ENCODE measurements at places on chromosomes 4 and X.

DNA sequence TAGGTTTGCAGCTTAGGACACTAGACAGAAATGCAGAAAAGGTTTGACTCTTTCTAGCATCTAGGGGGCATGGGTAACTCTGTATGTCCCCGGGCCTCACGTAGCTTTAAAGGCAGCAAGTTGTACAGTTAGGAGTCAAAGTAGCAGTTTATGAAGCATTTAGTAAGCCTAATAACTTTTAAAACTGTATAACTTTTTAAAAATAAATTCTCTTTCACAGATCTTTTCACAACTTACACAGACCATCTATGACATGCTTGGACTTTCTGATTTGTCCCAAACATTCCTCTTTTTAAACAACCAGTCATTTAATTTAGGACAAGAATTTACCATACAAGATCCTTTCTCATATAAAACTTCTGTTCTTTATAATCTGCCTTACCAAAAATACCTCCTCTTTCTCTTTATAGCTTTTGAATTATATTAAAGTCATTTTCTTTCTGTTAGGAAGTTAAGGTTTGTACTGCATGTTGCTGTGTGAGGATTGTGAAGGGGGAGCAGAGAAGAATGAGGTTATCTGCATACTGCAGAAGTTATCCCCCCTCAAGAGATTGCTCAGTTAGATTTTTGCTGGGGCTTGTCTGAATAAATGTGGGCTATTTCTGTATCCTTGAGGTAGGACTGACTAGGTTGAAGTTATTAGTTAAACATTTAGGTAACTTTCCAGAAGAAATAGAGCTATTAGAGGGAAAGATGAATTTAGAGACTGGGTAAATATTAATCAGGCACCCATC is 94.3 kb downstream of the CPE start:
- no peak for DNase-seq

GRCh38 chrX:96563646-96564045 is 121.0 kb upstream of the DIAPH2 start:
- DNase-seq = no peak

- peak; percentile 58 for DNase-seq
Observed at GRCh38 chrX:40062525-40063155, 35.1 kb downstream of the BCOR start.

DNA sequence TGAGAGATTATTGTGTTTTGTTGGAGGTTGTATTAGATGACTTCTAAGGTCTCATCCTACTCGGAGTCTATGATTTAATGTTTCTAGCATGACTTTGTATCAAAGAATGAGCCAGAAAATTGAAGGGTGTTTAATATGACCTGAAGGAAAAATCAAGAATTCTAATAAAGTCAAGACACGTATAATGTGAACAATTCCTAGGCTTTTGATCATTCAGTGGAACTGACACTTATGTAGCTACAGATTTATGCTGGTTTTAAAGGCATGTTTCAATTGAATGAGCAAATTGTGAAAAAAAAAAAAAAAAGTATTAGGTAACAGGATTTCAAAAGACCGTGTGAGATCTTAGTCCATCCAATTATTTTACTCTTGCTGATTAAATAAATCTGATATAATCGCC is 64.9 kb downstream of the GRID2 start:
- DNase-seq = no peak

DNA sequence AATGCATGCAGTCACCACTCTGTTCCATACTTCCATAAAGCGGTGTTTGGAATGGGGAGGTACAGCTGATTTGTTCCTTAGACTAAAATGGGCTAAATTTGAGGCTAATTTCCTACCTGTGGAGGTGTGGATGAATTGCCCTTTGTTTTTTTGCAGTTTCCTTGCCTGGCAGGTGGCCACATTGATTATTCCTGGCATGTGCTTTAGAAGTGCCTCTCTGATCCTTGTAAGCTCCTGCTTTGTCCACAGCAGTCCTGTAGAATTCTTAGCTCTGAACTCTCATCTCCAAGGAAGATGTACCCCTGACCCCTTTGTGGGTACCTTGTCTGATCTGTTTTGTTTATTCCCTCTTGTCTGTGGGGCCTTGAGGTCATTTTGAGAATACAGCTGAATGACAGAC is 136.8 kb downstream of the ADGRL3 start:
- no peak for DNase-seq

DNA sequence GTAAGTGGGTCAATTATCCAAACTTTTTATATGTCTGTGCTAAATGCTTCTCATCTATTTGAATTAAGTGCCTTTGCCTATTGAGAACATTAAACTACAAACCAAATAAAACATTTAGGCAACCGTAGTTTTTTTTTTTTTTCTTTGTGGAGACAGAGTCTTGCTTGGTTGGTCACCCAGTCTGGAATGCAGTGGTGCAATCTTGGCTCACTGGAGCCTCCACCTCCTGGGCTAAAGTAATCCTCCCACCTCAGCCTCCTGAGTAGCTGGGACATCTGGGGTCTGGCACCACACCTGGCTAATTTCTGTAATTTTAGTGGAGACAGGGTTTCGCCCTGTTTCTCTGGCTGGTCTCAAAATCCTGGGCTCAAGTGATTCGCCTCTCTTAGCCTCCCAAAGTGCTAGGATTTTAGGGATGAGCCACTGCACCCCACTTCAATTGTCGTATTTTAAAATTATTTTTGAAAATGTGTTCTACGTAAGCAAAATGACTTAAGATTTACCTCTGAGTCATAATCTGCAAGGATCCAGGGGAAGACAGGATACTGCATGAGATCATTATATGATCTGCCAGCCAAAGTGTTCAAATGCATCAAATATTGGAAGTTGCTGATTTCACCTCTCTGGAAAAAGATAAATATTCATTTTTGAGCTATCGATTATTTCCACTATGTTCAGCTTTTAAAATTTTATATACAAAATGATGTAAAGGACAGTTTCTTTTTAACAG is 125.6 kb downstream of the CDS1 start:
- no peak for DNase-seq

GRCh38 chrX:77917294-77917933 is 6.9 kb downstream of the ATP7A start:
- no peak for DNase-seq

GRCh38 chr4:142413485-142413884 is 432.6 kb downstream of the INPP4B start:
- no peak for DNase-seq

GRCh38 chr4:22607382-22607781 is 85.4 kb upstream of the GBA3 start:
- peak; percentile 18 for DNase-seq

- DNase-seq = peak; percentile 7
Observed at GRCh38 chr4:118682928-118683327, 2.3 kb upstream of the METTL14 start.

GRCh38 chr4:166838975-166839614 is 395.2 kb downstream of the SPOCK3 start:
- DNase-seq = no peak

GRCh38 chr4:64781737-64782326 is 372.6 kb upstream of the TECRL start:
- peak; percentile 15 for DNase-seq

DNA sequence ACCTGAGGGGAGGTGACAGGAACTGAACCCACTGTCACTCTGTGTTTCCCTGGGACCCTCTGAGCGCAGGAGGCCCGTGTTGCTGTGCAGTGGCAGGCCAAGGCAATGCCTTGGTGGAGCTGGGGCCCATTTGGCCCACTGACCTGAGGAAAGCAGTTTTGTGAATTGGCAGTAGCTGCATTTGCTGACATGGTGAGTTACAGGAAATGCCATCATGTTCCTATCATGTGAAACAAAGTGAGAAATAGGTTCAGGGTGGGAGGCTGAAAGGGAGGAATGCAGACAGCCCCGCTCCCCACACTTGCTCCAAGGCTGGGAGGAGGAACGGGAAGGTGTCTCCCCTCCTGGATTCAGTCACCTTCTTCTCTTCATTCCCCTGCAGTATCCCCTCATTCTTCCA is 146.1 kb downstream of the PTTG2 start:
- DNase-seq = no peak

GRCh38 chrX:44675362-44676024 is 132.8 kb upstream of the FUNDC1 start:
- DNase-seq = peak; percentile 11

DNA sequence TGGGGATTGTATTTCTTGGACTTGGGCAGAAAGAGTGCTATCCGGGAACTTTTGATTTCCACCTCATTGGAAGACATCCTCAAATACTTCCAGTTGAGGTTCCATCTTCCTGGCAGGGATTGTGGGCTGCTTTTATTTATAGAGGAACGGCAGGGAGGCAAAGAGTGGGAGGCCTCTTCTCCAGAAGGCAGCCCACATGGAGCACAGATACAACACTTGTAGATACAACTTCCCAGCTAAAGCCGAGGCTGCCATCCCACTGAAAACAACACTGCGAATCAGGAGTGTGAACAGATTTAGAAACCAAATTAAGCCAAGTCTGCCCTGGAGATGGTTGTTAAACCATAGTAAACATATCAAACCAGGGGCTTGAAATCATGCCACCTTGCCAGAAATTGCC is 212.8 kb upstream of the PPARGC1A start:
- DNase-seq = no peak

- no peak for DNase-seq
Observed at GRCh38 chr4:42531341-42532030, 125.4 kb downstream of the ATP8A1 start.

GRCh38 chrX:110684653-110685052 is 111.0 kb downstream of the CHRDL1 start:
- DNase-seq = no peak

- no peak for DNase-seq
Observed at GRCh38 chr4:89509708-89510281, 202.2 kb upstream of the GPRIN3 start.

GRCh38 chr4:21470535-21470934 is 478.0 kb downstream of the KCNIP4 start:
- DNase-seq = no peak

- DNase-seq = no peak
Observed at GRCh38 chr4:83107631-83108030, 6.9 kb downstream of the PLAC8 start.

DNA sequence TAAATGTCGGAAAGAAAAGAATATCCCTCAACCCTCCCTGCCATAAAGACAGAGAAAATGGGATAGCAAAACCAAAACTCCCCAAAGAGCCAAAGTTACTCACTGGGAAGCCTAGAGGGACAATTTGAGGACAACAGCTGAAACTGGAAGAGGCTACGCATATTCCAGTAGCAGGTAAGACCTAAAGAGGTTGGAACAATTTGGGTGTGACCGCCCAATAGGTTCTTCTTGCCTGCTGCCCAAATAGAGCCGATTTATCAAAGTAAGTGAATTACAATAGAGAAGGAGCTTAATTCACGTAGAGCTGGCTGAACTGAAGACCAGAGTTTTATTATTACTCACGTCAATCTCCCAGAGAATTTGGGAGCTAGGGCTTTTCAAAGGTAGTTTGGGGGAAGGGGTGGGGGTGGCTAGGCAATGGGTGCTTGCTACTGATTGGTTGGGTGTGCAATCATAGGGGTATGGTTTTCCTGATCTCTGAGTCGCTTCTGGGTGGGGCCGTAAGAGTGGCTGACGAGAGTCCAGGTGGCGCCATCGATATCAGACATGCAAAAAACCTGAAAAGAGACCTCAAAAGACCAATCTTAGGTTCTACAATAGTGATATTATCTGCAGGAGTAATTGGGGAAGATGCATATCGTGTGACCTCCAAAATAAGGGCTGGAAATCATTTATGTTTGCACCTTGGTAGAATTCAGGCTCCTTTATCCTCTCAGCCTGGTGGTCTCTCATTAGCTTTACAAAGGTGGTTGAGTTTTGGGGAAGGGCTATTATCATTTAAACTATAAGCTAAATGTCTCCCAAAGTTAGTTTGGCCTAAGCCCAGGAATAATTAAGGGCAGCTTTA is 39.0 kb upstream of the SLC7A3 start:
- DNase-seq = no peak

DNA sequence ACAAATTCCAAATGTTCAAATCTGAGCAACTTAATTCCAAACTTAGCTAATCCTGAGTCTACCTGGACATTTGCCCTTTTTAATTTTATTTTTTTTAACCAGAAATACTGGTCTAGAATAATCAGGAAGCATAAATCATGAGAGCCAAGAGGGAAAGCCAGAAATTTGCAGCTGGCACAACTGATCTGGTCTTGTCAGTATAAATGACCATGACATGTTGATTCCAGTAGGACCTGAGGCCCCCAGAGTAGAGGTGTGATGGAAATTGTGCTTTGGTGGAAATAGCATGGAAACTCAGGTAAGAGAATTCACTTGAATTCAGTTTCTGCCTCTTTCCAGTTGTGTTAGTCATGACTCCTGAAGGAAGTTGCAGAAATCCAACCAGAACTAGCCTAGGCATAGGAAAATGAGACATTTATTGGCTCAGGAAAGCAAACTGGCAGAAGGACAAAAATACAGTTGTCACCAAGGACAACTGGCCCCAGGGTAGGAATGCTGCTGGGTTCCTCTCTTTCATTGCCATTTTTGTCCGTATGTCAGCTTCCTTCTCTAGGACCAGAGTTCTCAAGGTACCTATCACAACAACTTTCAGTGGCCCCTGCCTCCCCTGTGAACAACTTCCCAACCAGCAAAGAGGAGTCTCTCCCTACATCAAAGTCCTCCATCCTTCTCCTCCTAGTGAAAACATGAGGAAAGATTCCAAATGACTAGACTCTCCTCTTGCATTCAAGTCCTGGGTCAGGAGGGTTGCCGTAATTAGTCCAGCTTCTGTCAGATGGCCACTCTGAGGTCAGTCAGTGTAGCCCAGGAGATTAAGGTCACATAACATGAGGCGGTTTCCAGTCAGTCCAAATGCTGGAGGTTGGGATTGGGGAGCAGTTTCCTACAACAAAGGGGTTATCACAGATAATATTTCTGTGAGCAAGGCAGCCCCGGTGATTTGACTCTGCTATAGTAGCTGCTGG is 29.3 kb upstream of the MYOZ2 start:
- no peak for DNase-seq

DNA sequence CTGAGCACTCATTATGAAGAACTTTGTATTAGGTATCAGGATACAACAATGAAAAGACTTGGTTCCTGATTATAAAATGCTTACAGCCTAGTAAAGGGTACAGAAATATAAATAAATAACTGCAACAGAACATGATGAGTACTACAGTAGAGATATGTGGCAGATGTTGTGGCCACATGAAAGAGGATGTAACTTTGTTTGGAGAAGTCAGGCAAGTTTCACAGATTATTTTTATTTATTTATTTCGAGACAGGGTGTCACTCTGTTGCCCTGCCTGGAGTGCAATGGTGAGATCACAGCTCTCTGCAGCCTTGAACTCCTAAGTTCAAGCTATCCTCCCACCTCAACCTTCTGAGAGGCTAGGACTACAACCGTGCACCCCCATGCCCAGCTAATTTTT is 15.8 kb upstream of the UBE2K start:
- peak; percentile 9 for DNase-seq

DNA sequence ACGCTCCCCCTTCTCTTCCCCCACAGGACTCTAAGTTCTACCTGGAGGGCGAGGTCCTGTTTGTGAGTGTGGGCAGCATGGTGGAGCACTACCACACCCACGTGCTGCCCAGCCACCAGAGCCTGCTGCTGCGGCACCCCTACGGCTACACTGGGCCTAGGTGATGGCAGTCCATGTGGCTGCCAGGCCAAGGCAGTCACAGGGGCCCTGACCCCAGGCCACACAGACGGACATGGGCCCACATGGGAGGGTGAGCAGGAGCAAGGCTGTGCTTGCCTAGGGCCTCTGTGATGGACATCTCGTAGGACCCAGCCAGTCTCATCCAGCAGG is 10.0 kb upstream of the ADD1 start:
- DNase-seq = no peak

Measured in globus pallidus (tissue), 1 donor.